ENCODE measurements at places on chromosomes 3 and 15.

DNA sequence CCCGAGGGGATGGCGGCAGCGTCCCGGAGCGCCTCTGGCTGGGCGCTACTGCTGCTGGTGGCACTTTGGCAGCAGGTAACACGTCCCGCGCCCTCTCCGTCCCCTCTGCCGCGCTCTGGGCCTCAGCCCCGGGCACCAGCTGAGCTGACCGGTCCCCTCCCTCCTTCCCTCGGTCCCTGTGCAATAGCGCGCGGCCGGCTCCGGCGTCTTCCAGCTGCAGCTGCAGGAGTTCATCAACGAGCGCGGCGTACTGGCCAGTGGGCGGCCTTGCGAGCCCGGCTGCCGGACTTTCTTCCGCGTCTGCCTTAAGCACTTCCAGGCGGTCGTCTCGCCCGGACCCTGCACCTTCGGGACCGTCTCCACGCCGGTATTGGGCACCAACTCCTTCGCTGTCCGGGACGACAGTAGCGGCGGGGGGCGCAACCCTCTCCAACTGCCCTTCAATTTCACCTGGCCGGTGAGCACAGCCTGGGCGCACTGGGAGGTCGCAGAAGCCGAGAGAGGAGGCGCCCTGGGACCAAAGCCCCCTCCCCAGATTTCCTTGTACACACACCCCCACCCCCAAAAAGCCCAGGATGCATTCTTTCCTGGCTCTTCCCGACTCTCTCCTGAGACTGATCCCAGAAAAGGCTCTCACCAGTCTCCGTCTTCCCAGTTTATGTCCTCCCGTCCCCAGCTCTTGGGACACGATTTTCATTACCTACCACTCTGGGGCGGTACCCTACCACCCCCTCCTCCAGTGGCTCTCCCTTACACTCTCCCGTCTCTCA, 705 bp downstream of the DLL4 start:
- no peak for DNase-seq

DNA sequence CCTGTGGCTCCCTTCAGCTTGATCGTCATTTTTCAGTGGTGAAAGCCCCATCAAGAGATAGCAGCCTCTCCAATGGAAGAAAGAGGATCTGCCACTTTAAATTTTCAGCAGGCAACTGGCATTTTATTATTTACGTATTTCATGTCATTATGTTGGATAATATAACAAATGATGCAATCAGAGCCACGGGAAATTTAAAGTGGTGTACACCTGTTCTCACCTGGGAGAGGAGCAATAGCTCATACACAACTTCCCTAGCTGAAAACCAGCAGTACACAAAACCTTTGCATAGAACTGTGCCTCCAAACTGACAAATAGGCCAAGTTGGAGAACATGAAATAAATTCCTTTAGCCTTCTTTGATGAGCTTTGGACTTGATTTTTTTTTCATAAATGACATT, 136.9 kb downstream of the SATB1 start:
- no peak for DNase-seq

DNA sequence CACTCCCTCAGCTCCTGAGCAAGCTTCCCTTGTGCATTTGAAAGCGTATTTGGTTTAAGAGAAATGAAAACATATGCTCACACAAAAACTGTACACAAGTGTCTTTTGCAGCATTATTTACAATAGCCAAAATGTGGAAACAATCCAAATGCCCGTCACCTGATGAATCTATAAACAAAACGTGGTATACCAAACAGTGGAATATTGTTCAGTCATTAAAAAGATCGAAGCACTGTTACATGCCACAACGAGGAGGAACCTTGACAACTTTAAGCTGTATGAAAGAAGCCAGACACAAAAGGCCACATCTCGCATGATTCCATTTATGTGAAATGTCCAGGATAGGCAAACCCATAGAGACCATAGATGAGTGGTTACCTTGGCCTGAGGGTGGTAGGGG, 71.6 kb upstream of the CMTM7 start:
- DNase-seq, result no peak

DNA sequence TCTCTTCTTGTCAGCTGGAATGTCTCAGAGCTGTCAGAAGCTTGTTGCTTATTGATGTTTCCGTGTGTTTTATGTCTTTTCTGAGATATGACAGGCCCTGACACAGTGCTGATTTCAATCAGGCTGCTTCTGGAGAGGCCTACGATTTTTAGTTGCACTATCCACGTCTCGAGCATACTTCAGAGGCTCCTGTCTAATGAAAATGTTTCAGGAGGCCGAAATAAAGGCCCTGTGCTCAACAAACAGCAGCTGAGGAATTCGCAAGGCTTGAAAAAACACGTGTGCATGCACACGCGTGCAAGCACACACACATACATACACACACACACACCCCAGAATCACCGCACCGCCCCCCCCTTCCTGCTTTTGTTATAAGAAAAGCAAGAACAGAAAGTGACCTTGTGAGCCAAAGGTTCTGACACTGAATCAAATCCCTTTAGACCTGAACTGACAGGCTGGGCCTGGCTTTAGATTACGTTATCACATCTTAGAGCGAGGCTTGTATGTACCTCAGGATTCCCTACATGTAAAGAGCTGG, 296.6 kb downstream of the NR2F2 start:
- DNase-seq, result no peak

DNA sequence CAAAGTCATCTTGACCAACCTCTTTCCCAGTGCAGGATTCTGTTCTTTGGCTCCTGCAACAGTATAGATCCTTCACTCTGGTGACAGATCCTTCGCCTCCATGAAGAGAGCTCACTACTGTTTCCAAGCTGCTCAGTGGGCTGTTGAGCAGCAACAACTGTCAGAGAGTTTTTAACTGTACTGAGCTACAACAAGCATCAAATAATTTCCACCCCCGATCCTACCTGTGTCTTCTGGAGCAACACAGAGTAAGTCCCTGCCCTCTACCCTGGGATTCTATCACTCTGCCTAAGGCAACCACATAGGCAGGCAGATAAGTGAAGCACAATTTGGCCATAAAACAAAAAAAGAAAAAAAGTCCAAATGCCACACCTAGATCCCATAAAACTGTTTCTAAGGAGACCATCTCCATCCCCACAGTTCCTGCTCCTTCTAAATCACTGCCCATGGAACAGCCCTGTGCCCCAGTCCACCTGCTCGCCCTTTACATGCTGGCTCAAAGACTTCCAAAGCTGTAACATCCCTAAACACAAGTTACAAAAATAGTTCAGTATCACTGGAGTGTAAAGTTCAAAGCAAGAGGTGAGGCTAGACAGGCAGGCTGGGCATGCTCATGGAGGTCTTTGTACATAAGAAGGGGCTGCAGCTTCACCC, 37.8 kb upstream of the ANPEP start:
- DNase-seq, result no peak

DNA sequence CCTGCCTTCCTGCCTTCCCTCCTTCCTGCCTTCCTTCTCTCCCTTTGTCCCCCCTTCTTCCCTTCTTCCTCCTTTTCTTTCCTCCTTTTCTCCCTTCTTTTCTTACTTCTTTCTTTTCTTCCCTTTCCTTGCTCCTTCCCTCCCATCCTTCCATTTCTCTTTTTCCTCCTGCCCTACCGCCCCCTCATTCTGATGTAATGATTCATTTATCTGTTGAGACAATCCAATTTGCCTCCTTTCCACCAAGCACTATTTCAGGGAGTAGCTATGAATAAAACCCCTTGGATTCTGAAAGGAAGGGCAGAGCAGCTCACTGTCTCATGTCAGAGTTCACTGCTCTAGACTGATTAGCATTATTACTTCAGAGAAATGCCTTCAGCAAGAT, 462.6 kb downstream of the PDCD6IP start:
- no peak for DNase-seq

- DNase-seq, result no peak
Measured at GRCh38 chr15:80957556-80957955, 32.1 kb downstream of the MESD start.

DNA sequence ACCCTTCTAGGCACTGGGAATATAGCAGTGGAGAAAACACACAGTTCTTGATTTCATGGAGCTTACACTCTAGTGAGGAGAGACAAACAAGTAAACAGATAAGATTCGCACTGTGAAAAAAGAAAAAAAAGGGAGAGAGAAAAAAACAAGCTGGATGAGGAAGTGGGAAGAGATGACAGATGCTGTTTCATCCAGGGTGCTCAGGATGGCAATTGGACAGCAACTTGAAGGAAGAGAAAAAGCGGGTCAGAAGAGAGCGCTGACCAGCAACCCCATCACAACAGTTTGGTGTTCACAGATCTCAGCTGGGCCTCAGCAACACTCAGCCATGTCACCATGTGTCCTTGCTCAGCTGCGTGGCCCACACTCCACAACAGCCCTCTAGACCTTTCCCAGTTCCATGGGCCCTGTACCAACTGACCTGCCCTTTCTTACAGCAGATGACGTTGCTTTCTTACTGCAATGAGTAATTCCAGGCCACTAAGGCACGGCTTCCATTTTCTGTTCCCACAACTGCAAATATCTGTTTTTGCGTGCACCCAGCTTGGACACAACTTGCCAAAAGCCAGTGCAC, 230.8 kb downstream of the MEX3B start:
- DNase-seq, result no peak

DNA sequence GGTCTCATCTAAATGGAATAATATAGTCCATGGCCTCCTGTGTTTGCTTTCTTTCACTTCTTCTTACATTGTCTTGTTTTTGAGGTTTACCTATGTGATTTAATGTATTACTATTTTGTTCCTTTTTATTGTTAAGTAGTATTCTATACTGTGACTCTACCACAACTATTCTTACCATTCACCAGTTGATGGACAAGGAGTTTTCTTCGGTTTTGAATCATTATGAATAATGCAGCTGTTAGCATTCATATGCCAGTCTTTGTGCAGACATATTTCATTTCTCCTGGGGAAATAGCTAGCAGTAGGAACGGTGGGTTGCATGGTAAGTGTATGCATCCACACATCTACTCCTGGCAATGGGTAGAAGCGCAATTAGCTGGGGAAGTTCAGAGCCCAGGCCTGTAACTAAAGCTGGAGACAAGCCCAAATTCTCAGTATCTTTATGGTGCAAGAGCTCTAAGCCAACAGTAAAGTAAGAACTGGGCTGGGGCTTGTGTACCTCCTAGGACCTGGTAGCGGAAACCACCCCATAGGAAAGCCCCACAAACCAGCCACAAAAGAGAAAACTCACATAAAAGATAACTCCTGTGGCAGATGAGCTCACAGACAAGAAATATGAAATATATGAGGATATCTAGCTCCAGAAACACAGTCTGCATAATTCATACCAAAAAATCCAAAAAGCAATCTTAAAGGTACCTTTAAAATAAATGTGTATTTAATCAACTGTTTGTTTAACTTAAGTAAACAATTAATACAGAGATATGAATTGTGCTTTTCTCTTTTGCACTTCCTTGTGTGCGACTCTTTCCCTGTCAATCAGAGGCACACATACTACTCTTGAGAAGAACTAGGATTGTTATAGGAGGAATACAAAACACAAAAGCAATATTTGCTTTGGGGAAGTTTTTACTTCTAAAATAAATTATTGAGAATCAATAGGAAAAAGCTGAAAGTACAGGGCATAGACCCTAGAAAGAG, 2.7 kb upstream of the CSTA start:
- no peak for DNase-seq

GRCh38 chr3:72516361-72516760, 331.9 kb downstream of the SHQ1 start:
- no peak for DNase-seq

- DNase-seq, result no peak
Measured at GRCh38 chr15:68330901-68331300, 53.4 kb downstream of the FEM1B start.

DNA sequence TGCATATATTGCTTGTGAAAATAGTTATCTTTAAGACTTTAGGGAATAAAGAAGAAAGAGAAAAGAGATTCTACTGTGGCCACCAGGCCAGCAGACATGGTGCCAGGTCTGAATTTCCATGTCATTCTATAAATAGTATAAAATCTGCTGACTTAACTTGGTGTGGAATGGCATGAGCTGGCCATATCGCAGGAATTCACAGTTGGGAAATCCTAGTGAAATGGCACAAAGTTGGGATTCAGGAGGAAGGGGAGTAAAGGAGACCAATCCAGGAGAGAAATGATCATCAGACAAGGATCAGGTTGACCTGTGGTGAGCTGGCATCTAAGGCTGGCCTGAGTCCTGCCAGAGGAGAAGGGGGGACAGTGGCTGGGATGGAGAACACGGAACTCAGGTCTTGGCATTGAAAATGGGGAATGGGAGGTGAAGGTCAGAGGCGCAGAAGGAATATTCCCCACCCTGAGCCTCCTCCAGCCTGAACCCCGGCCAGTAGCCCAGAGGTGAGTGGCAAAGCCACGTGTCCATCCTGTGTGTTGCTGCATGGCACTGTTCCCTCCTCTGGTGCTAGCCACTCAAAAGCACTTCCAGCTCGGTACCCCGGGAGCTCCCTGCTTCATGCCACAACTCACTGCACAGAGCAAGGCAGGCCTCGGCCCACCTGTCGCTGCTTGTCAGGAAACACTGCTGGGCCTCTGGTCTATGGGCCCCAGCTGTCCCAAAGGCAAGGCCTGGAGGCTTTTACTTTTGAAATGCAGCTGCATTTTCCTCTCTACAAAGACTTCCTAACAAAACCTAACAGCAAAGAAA, 51.4 kb downstream of the SSUH2 start:
- DNase-seq, result no peak

- no peak for DNase-seq
Measured at GRCh38 chr3:50587806-50588758, 18.8 kb downstream of the HEMK1 start.

- DNase-seq, result no peak
Measured at GRCh38 chr3:151430821-151431484, 29.9 kb downstream of the IGSF10 start.

GRCh38 chr15:65638109-65638508, 16.4 kb downstream of the SLC24A1 start:
- DNase-seq, result no peak

- no peak for DNase-seq
Measured at GRCh38 chr15:40047415-40048210, 8.6 kb upstream of the SRP14 start.

DNA sequence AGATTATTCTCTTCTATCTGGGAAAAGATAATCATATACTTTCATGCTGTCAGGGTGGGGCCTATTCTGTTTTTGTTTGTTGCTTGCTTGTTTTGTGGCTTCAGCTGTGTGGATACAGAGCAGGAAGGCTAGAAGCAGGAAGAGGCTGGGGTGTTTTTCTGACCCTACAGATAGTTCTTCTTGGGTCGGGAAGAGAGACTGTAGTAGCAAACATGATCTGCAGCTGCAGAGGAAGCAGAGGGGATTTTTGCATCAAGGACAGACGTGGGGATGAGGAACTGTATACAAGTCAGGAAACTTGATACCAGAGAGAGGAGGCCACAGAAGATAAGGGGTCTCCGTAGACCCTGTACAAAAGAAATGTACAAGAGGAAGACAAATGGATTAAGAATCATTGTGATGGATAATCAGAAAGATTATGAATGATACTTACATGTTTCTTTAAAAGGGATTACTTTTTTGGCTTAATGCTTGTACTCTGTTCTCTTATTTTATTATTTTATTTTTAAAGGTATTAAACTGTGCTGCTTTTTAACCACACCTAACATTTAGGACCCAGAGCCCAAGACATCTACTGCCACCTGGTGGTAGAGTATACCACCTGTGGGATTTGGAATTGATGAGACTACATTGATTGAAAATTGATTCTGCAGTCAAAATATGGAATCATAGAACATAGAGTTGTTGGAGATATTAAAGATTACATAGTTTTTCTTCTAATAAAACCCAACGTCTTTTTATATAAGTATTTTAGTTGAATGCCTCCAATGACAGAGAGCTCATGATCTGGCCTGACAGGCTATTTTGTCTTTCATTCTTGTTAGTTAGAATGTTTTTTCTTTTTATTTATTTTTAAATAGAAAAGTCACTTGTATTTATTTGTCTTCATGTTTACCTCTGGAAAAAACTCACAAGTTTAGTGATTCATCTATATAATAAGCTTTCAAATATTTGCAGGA, 87.3 kb upstream of the ROPN1 start:
- no peak for DNase-seq

- no peak for DNase-seq
Measured at GRCh38 chr3:25380222-25380739, 47.8 kb upstream of the RARB start.

Data from urinary bladder (tissue), 4 donors.